Hepatocyte (in vitro differentiated cells): ENCODE measurements at places on chromosomes 12 and 14.

DNA sequence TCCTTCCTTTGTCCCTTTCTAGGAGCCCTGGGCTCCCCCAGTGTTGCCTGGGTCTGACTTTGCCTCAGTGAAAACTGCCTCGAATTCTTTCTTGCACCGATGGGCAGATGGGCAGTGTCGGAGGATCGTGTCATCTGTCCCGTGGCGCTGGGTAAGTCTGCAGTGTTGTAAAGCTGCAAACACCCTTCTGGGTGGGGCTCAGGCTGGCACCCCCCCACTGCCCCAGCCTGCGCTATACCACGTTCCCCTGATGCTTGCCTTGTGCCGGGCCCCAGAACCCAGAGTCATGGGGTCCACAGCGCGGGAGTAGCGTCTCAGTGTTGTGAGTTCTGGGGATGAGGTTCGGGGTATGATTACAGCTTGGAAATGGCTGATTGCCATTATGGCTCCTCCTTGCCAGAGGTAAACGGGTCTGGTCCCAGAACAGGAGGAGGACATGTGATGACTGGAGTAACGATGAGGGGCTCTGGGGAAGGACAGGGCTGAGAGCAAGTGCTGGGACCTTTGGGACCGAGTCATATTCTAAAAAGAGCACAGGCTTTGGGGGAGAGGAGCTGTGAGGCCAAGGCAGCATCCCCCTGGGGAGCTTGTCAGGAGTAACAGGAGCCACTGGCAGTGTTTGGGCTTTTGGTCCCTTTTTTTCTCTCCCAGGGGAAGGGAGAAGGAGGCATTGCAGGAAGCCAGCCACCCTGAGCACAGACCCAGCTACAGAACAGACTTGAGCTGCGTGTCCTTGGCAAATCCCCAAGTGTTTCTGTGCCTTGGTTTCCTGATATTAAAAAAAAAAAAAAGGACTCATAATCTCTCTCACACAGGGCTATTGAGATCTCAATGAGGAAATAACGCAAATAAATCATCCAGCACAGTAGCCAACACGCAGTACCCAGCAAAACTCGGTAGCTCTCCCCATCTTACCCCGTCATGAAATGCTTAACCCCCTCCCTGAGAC is 4.3 kb downstream of the RTL1 start:
- peak; percentile 13 for DNase-seq

DNA sequence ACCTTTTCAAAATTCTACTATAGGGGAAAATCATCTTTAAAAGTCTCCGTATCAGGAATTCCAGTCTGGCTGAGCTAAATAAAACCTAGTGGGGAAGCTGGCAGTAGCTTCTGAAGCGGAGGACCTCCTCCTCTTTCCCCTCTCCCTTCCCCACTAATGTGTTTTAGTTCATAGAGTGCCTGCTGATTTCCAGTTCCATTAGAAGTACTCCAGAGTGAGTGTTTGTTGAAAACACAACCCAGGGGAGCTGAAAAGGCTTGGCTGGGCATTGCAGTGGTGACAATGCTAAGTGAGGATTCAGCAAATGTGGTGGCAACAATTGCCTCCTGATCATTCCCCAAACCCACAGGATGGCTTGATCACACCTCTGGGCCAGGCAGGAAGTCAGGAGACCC is 144.2 kb upstream of the FRMD6 start:
- peak; percentile 32 for DNase-seq

GRCh38 chr12:112007945-112008344 is 5.0 kb downstream of the TMEM116 start:
- DNase-seq = no peak

- no peak for DNase-seq
Observed at GRCh38 chr12:59182191-59182590, 261.9 kb upstream of the LRIG3 start.

DNA sequence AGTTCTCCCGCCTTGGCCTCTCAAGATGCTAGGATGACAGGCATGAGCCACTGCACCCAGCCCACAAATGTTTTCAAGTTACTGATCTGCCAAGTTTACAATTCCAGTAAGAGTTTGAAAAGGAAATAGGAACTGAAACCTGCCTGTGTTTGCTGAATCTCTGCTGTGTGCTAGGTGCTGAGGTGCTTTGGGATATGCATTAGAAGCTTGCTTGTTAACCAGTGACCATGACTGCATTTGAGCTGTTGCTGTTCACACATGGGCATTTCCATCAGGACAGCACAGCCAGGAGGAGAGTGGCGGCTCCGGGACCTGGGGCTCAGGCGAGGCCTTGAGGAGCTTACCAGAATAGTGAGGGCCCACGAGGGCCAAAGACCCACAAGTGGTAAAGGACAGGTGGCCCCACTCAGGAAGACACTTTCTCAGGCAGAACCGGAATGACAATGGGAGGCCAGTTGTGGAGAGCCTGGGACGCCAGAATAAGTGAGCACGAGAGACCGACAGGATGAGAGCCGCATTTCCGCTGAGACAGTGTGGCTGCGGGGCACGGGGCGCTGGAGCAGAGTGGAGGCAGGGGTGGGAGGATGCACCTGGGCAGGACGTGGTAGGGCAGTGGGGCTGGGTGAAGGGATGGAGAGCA is 54.5 kb upstream of the MMP17 start:
- DNase-seq = no peak

DNA sequence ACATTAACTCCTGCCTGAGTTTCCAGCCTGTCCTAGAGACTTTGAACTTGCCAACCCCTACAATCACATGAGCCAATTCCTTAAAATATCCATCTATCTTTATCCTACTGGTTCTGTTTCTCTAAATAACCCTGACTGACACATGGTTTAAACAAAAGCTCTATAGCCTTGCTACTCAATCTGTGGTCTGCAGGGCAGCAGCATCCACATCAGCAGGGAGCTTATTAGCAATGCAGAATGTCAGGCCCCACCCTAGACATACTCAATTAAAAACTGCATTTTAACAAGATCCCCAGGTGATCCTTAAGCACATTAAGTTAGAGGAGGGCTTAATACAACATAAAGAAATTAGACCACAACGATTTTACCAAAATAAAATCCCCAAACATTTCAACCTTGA is 108.3 kb upstream of the CPSF6 start:
- DNase-seq = no peak

DNA sequence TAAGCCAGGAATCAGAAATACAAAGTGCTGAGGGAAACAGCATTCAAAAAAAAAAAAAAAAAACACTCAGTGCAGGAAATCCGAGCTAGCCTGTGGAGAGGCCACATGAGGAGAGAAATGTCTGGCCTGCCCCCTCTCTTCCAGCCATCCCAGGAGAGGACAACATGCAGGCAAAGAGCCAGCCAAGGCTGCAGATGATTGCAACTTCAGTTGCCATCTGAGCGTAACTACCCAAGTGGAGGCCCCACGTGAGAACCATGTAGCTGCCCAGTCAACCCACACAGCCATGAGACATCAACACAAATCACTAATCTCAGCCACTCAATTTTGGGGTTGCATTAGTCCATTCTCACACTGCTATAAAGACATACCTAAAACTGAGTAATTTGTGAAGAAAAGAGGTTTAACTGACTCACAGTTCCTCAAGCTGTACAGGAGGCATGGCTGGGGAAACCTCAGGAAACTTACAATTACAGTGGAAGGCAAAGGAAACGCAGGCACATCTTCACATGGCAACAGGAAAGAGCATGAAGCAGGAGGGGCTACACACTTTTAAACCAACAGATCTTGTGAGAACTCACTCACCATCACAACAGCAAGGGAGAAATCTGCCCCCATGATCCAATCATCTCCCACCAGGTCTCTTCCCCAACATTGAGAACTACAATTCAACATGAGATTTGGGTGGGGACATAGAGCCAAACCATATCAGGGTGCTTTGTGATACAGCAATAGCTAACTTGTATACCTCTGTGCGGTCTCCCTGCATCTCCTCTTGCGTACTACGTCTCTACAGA is 161.1 kb downstream of the PIWIL1 start:
- DNase-seq = no peak

- no peak for DNase-seq
Observed at GRCh38 chr12:96155181-96155580, 39.0 kb upstream of the ELK3 start.

DNA sequence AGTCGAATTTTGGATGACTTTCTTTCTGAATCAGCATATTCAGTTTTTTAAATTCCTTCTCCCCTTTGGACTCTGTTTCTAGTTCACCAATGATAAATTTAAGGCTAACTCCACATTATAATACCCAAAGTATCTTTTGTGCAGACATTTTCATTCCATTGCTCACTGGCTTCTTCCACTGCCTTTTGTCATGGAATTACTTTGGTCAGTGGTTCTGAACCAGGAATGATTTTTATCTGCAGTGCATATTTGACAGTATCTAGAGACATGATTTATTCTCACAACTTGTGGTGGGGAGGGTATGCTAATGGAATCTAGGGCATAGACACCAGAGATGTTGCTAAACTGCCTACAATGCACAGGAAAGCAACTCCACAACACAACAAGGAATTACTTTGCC is 234.4 kb upstream of the PRKD1 start:
- DNase-seq = no peak

DNA sequence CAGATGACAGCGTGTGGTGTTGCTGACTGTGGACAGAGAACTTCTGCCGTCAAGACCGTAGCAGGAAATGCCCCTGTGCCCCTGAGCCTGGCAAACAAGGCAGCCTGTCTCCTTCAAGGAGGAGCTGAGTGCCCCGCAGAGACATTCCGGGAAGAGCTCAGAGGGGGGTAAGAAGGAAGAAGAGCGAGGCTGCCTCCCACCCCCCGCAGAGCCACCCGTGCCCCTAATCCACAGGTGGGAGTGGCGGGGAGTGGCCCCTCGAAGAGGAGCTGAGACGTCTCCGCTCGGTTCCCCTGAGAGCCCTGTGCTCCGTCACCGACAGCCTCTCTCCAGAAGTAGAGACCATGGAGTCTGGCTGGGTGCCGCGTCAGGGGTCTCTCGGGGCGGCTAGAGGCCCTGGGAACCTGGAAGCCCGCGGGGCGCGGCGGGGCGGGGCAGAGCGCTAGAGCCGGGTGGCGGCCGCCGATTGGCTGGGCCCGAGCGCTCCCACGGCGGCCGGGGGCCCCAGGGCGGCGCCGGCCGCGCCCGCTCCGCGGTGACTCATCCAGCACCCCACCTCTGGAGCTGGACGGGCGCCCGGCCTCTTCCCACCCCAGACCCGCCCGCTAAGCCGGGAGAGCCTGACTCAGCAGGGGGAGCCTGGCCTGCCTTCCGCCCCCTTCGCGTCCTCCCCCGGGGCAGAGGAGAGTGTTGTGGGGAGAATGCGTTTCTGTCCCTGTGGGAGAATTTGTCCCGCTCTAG is 25.2 kb upstream of the KRT78 start:
- DNase-seq = peak; percentile 96

- no peak for DNase-seq
Observed at GRCh38 chr12:67632005-67632404, 16.5 kb upstream of the DYRK2 start.

DNA sequence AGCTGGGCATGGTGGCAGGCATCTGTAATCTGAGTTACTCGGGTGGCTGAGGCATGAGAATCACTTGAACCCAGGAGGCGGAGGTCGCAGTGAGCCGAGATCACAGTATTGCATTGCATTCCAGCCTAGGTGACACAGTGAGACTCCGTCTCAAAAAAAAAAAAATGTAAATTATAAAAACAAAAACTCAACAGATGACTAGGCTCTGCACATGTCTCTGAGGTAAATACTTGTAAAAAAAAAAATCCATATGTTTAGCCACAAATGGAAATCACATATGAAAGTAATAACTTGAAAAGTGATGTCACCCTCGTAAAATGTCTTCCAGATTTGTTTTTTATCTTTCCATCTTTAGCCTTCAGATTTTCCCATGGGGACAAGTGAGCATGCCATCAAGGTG is 85.0 kb downstream of the KICS2 start:
- DNase-seq = no peak

GRCh38 chr12:64160021-64160710 is 61.9 kb downstream of the KICS2 start:
- no peak for DNase-seq

- peak; percentile 82 for DNase-seq
Observed at GRCh38 chr14:25090716-25091454, 40.9 kb upstream of the STXBP6 start.

DNA sequence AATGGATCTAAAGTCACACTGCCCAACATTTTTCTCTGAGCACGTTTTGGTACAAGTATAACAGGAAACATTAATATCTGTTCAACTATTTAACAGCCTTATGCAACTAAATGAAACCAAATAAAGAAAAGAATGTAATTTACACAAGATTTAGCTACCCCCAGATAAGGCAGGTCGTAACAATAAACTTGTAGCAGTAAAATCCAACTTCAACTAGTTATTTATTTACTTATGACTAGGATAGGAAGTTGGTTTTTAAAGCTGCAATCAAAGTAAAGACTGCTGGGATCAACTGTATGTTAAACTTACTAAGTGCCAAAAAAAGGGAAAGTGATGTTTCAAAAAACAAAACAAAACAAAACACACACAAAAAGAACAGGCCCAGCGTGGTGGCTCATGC is 30.9 kb downstream of the FERMT2 start:
- no peak for DNase-seq

DNA sequence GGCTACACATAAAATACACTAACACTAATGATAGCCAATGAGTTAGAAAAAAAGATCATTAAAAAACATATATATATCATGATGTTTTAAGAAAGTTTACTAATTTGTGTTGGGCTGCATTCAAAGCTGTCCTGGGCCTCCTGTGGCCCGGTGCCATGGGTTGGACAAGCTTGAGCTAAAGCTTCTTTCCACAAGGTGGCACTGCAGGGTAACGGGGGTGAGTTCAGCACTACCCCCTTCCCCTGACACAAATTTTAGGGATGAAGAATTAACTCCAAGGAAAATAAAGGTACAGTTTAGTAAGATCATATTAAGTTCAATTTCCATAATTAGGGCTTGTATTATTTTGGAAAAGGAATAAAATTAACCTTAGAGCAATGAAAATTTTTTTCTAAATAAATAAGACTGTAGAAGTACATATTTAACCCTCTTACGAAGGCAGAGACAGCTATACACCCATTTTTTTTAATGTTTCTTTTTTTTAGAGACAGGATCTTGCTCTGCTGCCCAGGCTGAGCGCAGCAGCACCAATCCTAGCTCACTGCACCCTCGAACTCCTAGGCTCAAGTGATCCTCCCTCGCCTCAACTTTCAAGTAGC is 38.9 kb downstream of the PPP1R13B start:
- peak; percentile 85 for DNase-seq

DNA sequence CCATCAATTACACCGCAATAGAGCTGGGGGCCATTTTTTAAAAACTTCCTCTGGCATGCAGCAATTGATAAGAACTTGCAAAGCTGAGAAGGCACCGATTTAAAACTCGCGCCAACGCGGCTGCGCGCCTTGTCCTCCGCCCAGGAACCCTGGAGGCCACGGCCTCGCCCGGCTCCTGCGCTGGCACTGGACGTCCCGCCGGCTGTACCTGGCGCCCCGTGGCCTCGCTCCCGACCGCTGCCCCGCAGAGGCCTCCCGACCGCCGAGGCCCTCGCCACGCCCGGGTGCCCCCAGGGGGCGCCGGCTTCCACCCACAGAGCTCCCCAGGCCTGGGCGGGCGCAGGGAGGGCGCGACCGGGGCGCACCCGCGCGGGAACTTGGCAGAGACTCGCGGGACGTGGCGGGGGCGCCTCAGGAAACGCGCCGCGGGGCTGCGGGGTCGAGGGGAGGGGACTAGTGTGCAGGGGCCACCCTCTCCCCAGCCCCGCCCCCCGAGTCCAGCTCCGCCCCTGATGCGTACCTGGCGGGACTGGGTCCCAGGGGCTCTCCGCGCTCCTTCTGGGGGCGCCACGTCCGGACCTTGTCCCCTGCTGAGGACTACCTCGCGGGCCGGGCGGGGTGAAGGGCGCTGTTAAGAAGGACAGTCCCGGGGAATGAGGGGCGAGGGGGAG is 65.7 kb downstream of the TNFAIP2 start:
- DNase-seq = peak; percentile 73
